ENCODE measurements at places on chromosomes 16 and 17.
A peak's percentile ranks its signal among the peaks of the same experiment; 100 is the strongest.

GRCh38 chr17:73482894-73483293, 161.4 kb downstream of the SDK2 start:
- DNase-seq = no peak

DNA sequence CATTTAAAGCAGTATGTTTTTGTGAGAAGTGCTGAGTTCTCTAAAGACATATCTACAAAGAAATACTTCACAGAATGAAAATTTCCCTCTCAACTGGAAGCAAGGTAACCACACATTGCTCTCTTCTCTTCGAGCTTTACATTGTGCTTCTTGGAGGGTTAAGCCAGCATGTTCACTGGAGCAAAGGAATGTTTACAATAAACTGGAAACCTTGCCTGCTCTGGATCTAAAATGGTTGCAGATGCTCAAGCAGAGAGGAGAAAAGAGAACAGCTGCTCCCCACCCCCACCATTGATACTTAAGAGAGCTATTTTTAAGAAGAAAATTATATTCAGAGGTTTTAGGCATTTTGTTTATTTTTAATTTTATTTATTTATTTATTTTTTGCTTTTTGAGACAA, 213.1 kb downstream of the CEP112 start:
- DNase-seq = no peak

DNA sequence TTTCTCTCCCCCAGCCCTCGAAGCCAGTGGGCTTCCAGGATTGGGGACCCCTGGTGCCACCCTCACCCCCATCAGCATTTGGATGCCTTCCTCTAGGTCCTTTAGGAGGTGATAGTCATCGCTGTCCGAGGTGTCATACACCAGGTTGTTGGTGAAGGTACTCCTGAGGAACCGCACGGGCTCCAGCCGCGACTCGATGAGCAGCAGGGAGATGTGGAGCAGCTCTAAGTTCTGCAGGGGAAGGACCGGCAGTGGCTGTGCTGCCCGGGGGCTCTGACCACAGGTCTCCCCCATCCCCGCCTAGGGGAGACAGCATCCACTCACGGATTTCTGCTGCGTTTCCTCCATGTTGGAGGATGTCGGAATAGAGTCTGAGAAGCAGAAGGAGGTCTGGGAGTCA, 962 bp downstream of the CSHL1 start:
- no peak for DNase-seq

DNA sequence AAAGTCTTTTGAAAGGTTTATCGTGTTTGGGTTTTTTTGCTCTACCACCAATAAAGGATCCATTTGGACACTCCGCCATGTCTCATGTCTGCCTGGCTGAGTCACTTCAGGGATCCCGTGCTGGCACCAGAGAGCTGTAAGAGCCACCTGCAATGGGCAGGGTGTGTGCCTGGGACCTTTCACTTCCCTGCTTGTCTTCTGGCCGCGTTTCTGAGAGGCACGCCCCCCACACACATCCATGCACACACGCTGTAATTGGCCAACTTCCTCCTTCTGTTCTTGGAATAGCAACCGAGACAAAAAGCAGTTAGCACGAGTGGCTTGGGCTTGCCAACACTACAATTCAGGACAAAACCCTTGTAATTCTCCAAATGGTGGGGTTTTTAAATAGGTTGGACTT, 9.8 kb upstream of the SOST start:
- no peak for DNase-seq

DNA sequence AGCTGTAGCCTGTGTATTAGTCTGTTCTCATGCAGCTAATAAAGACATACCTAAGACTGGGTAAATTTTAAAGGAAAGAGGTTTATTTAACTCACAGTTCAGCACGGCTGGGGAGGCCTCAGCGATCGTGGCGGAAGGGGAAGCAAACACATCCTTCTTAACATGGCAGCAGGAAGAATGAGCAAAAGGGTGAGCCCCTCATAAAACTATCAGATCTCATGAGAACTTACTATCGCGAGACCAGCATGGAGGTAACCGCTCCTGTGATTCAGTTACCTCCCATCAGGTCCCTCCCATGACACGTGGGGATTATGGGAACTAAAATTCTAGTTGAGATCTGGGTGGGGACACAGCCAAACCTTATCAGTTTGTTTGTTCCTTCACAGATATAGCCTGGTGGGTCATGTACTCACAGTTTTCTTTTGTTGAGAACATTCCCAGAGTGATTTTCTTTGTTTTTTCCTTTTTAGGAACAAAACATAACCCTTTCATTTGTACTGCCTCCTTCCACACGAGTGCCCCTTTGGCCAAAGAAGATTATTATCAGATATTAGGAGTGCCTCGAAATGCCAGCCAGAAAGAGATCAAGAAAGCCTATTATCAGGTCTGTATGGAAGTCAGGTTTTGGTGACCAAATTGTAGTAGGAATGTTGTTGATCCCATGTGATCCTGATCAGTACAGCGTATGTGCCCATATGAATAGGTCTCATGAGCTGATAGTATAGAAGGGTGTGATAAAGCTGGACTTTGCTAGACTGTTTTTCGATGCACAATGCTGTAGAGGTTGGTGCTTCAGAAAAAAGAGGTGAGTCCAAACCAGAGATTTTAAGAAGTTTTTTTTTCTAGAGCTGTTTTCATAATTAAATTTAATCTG, 8.5 kb downstream of the DNAJA3 start:
- DNase-seq = no peak

GRCh38 chr16:17303101-17303500, 167.7 kb downstream of the XYLT1 start:
- DNase-seq = no peak

- no peak for DNase-seq
These were observed 7.3 kb downstream of the C16orf54 start for GRCh38 chr16:29738514-29738913.

GRCh38 chr17:81400154-81400977, 5.1 kb downstream of the BAHCC1 start:
- no peak for DNase-seq

DNA sequence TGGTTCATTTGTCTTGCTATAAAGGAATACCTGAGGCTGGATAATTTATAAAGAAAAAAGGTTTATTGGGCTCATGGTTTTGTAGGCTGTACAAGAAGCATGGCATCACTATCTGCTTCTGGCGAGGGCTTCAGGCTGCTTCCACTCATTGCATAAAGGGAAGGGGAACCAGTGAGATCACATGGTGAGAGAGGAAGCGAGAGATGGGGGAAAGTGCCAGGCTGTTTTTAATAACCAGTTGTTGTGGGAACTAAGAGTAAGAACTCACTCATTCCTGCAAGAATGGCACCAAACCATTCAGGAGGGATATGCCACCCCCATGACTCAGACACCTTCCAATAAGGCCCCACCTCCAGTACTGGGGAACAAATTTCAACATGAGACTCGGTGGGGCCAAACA, 24.3 kb downstream of the SPECC1 start:
- DNase-seq = no peak

GRCh38 chr17:42743595-42744282, 1.1 kb downstream of the EZH1 start:
- DNase-seq = no peak

DNA sequence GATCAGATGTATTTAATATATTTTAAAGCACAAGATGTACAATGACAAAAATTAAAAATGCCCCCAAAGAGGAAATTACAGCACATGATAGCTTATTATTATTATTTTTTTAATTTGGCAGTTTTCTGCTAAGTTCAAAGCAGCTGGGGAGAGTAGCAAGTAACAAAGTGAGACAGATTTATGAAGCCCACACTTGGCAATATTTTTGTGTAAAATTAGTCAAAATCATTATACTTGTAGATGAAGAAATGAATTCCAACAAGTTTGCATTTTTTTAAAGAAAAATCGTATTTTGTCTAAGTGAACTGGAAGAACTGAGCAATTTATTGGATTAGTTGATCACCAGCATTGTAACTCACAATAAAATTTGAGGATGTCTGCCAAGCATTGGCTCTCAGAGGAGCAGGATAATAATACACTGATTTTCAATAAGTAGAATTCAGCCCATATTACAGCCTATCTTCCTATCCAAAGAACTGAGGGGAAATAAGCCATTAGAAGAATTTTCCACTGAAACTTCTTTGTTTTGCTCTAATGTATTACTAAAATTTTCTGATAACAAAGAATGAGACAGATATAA, 215.6 kb downstream of the MAP2K6 start:
- DNase-seq = no peak

- DNase-seq = peak; percentile 71
These were observed 107.1 kb downstream of the AMFR start for GRCh38 chr16:56317998-56318826.

GRCh38 chr17:81246679-81247338, 7.7 kb downstream of the NDUFAF8 start:
- DNase-seq = no peak
